ENCODE measurements at places on chromosomes 12 and 14. TPM values are rescaled to one million over a fixed set of nuclear protein-coding genes. Genes with fewer than 3 reads are reported as not detected.

Gene AVPR1A
- total RNA-seq = 7.7 TPM

GRCh38 chr12:32776258-32776657, 20.6 kb upstream of the YARS2 start:
- no peaks in the 10 kb centered on the region for H3K27me3 ChIP-seq
- H3K27ac ChIP-seq = no peak overlapping the region
- no peak for DNase-seq
- no peaks in the 10 kb centered on the region for H3K4me1 ChIP-seq
- H3K4me3 ChIP-seq = no peak overlapping the region

- H3K4me1 ChIP-seq = peaks cover 11% of the 10 kb centered on the region
- no peak overlapping the region for H3K27ac ChIP-seq
- no peak overlapping the region for H3K4me3 ChIP-seq
- no peaks in the 10 kb centered on the region for H3K27me3 ChIP-seq
- no peak for DNase-seq
Measured at GRCh38 chr14:94056579-94057308, 24.3 kb downstream of the DDX24 start.

- H3K27me3 ChIP-seq = no peaks in the 10 kb centered on the region
- DNase-seq = no peak
- H3K36me3 ChIP-seq = no peaks in the 10 kb centered on the region
- peaks cover 17% of the 10 kb centered on the region for H3K4me1 ChIP-seq
Measured at GRCh38 chr12:12714276-12715021, 2.7 kb upstream of the CDKN1B start.

GRCh38 chr12:21973221-21973620, 32.0 kb upstream of the ABCC9 start:
- H3K27ac ChIP-seq = no peak overlapping the region
- no peaks in the 10 kb centered on the region for H3K36me3 ChIP-seq
- peaks cover 4% of the 10 kb centered on the region for H3K4me1 ChIP-seq
- DNase-seq = no peak

DNA sequence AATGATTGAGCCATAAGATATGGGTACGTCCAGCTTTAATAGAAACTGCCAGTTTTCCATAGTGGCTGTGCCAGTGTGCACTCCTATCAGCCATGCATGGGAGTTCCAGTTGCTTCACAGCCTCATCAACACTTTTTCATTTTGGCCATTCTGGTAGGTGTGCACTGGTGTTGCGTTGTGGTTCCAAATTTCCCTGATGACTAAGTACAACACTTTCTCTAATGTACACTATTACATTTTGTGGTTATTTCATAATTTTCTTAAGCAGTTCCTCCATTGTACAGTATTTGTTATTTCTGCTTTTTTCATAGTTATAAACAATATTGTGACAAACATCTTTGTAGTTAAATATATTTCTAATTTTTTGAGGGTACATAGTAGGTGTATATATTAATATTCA, 21.5 kb upstream of the OAS1 start:
- H3K27ac ChIP-seq = no peak overlapping the region
- DNase-seq = no peak
- no peaks in the 10 kb centered on the region for H3K4me1 ChIP-seq
- no peak overlapping the region for H3K4me3 ChIP-seq
- no peaks in the 10 kb centered on the region for H3K36me3 ChIP-seq
- no peaks in the 10 kb centered on the region for H3K27me3 ChIP-seq
